ENCODE measurements at places on chromosomes 2 and 18.

GRCh38 chr2:20231598-20232026 lies 6.7 kb upstream of the SDC1 start:
- H3K4me1 ChIP-seq, result no peaks in the 10 kb centered on the region
- no peaks in the 10 kb centered on the region for H3K36me3 ChIP-seq
- peak; percentile 91 for DNase-seq
- no peak overlapping the region for H3K4me3 ChIP-seq
- no peaks in the 10 kb centered on the region for H3K27me3 ChIP-seq
- peak overlapping the region; percentile 90 for H3K27ac ChIP-seq

DNA sequence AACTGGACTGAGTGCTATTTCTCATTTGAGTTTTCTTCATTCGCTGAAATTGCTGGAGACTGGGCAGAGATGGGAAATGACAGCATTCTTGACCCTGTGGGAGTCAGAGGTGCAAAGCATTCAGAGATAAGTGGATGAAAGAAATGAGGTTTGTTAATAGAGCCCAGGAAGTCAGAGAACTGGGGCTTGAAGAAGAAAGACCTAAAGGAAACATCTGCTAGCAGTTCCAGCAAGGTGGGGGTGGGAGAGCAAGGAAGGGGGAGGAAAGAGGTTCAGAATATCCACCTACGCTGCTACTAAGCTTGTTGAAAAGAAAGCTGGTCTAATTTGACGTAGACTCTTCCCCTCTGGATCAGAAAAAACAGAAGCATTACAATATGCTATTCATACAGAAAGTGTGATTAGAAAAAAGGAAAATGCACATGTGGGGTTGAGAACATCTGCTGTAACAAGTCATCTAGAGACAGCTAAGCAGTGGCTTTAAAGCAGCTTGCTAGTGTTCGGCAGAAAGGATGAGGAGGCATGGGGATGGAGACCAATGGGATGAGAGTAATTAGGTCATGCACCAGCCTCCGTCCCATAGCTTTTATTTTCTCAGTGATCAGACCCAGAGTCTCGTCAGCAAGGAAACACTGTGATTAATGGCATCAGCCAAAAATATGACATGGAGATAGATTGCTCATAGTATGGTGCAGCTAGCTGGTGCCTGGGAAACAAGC lies 29.7 kb downstream of the NAB1 start:
- DNase-seq, result no peak
- H3K4me3 ChIP-seq, result no peak overlapping the region
- H3K36me3 ChIP-seq, result no peaks in the 10 kb centered on the region
- H3K27me3 ChIP-seq, result no peaks in the 10 kb centered on the region
- H3K27ac ChIP-seq, result no peak overlapping the region

- H3K36me3 ChIP-seq, result no peaks in the 10 kb centered on the region
- no peak overlapping the region for H3K4me3 ChIP-seq
- peaks cover 2% of the 10 kb centered on the region for H3K4me1 ChIP-seq
- no peak for DNase-seq
- no peak overlapping the region for H3K27ac ChIP-seq
Measured at GRCh38 chr2:169086893-169087467, 17.6 kb downstream of the DHRS9 start.

GRCh38 chr2:48617618-48618017 lies at the start of gene GTF2A1L:
GTF2A1L (plus strand) TSS chr2:48617856; CDS start chr2:48617875, 19 bp downstream.
- no peak within 1 kb of the TSS for H3K27ac ChIP-seq
- H3K4me3 ChIP-seq, result no peak within 1 kb of the TSS
- H3K36me3 ChIP-seq, result no peaks in the 10 kb centered on the region
- H3K4me1 ChIP-seq, result no peaks in the 10 kb centered on the region
- DNase-seq, result no peak
- H3K27me3 ChIP-seq, result no peaks in the 10 kb centered on the region

GRCh38 chr18:72738136-72738535 lies 129.7 kb downstream of the NETO1 start:
- H3K4me1 ChIP-seq, result no peaks in the 10 kb centered on the region
- H3K4me3 ChIP-seq, result no peak overlapping the region
- DNase-seq, result no peak
- H3K27ac ChIP-seq, result no peak overlapping the region

DNA sequence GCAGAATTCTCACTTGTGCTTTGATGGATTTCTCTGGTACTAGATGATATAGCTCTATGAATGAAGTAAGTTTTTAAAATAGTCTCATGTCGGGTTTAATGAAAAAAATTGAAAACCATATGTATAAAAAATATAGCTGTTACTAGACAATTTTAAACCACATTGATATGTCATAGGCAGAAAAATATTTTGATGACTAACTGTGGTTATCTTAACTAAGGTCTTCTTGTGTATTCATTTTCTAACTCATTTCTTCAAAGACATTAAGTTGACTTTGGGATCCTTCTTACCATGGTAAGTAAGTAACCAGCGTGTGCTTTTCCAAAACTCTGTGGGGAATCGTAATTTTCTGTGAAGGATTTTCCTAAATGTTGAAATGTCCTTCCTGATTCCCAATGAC lies 160.9 kb upstream of the COL3A1 start:
- no peak overlapping the region for H3K27ac ChIP-seq
- H3K4me1 ChIP-seq, result no peaks in the 10 kb centered on the region
- no peak overlapping the region for H3K4me3 ChIP-seq
- no peaks in the 10 kb centered on the region for H3K36me3 ChIP-seq

GRCh38 chr18:55272510-55273243 lies 313.4 kb upstream of the CCDC68 start:
- no peak overlapping the region for H3K4me3 ChIP-seq
- H3K4me1 ChIP-seq, result no peaks in the 10 kb centered on the region
- peak overlapping the region; percentile 52 for H3K27ac ChIP-seq

GRCh38 chr2:106356291-106356690 lies 111.9 kb downstream of the RGPD3 start:
- H3K27me3 ChIP-seq, result no peaks in the 10 kb centered on the region
- no peak for DNase-seq
- H3K27ac ChIP-seq, result no peak overlapping the region
- H3K36me3 ChIP-seq, result no peaks in the 10 kb centered on the region

- H3K4me3 ChIP-seq, result no peak overlapping the region
- no peak for DNase-seq
- H3K27ac ChIP-seq, result no peak overlapping the region
- H3K36me3 ChIP-seq, result no peaks in the 10 kb centered on the region
- no peaks in the 10 kb centered on the region for H3K27me3 ChIP-seq
Measured at GRCh38 chr18:29188760-29189159, 1011.8 kb upstream of the CDH2 start.

Measured in breast epithelium (tissue), 4 donors.